CD14-positive monocyte (primary cell): ENCODE measurements at places on chromosomes 4 and X.
A peak's percentile ranks its signal among the peaks of the same experiment; 100 is the strongest.

GRCh38 chr4:128060121-128060698 lies 902 bp upstream of the LARP1B start:
- DNase-seq = no peak

DNA sequence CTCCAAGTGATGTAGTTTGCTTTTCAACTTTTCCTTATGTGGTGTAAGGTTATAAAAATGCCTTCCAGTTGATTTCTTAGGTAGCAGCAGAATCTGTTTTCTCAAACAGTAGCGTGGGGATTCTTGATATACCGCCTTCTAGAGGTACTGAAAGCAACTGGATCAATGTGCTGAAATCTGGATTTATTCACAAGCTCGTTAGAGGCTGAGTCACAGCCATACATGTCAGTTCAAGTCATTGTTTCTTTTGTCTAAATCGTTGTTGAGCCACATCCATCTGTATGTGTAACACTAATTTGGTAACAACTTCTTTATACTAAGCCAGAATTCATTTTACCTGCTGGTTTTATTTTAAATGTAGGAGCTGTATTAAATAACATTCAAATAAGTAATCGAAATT lies 200.0 kb upstream of the MAD2L1 start:
- DNase-seq = no peak

- no peak for DNase-seq
These were observed 349.5 kb downstream of the HS3ST1 start for GRCh38 chr4:11079171-11079570.

DNA sequence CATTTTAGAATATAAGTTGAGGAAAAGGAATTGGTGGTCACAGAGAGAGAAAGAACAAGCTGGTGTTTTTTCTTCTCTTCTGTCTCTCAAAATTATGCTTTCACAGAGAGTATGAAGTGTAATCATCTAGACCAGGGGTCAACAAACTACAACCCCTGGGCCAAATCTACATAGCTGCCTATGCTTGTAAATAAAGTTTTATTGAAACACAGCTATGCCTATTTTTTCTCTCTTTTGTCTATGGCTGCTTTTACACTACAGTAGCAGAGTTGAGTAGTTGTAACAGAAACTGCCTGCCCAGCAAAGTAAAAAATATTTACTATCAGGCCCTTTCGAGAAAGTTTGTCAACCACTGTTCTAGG lies 6.7 kb upstream of the FAM9C start:
- no peak for DNase-seq

- no peak for DNase-seq
These were observed 2.4 kb downstream of the PKD2 start for GRCh38 chr4:88009871-88010270.

GRCh38 chr4:112748352-112748878 lies 111.5 kb downstream of the LARP7 start:
- no peak for DNase-seq

DNA sequence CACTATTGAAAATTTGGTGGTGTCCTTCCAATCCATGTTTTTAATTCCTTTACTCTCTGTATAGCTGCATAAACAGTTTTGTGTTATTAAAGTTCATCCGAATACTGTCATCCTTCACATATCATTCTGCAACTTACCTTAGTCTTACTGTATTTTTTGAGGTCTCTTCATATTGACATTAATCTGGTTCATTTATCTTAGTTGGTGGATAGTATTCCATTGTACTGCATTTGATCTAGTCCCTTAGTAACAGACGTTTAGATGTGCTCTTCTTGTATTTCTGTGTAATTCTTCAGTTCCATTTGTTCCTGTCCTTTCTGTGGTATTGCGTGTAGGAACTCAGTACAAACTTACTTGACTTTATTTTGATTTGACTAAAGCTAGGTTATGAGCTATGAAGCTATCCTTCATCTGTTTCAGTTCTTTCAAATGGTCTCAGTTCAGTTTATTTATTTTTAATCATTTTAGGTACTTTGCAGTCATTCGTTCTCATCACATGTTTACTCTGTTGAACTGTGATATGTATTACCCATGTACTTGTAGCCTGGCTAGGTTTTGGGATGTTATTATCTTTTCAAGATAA lies 41.3 kb downstream of the RAPGEF2 start:
- no peak for DNase-seq

DNA sequence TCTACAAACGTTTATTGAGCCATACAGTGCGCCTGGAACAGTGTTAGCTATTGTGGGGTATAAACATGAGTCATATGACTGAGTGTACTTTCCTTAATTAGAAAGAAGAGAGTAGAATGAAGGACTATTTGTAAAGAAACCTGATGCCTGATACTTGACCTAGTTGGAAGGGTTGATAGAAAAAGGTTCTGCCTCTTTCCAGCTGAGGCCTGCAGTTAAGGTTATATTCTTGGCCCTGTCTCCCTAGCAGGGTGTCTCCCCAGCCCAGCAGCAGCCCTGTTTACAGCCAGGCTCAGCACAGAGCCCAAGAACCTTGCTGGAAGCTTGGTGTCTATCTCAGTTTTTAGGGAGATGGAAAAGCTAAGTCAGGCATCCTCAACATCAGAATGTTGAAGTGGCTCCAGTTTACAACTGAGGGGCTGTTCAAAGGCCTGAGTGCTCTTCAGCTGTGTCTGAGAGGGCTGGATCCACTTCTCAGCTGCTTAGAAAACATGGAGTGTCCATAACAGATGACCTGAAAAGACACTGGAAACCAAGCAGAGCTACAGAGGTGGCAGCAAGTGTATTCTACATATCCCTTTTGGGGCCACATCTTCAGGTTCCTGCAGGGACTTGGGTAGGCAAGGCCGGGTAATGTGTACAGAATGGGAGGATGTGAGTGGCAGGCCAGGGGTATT lies 21.6 kb downstream of the NYX start:
- DNase-seq = no peak

DNA sequence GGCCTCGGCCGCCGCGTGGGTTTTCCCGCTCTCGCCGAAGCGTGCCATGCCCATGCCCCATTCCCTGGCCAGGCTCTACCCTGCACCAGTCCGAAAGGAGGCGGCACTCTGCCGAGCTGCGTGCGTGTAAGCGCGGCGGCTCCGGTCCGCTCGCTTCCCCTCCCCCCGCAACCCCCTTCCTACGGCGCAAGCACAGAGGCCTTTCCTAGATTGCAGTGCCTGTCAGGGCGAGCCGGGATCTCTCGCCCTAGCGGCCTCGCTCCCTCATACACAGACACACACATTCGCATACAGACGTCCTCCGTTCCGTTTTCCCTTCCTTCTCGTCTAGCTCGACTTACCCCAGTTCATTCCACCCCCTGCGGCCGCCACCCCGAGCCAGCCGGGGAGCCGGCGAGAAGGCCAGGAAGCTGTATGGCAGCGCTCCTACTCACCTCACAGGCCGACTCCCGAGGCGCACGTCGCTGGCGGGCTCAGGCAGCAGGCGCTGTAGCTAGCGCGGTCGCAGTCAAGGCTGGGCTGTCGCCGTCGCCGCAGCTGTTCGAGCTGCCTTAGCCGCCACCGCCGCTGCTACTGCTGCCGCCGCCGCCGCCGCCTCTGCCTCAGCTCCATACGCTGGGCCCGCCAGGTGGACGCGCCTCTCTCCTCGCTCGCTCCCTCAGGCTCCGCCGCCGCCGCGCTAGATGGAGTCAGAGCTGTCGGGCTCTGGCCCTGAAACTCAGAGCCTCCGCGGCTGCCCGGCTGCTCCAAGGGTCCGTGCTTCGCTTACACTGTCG lies 615 bp downstream of the NEXMIF start:
- no peak for DNase-seq

- no peak for DNase-seq
These were observed 61.9 kb upstream of the IRF2 start for GRCh38 chr4:184536065-184536880.

DNA sequence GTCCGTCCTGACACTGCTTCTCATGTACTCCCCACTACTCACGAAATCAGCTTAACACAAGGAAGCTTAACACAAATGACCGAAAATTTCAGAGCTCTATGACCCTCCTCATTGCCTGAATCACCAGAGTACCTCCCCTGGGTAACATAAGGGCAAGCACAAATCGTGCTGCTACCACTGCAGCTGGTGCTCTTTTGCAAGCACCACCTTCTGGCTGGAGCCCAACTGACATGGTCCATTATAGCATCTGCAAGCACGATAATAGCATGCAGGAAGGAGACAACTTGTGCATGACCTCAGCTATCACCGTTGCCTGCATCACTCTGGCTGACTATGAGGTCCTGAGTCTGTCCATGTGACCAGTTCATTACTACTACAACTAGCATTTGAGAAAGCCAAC lies 308.0 kb downstream of the TEX13C start:
- no peak for DNase-seq

GRCh38 chr4:16597845-16598596 lies 300.4 kb downstream of the LDB2 start:
- DNase-seq = no peak

GRCh38 chr4:107255114-107255513 lies 219.0 kb upstream of the DKK2 start:
- DNase-seq = no peak

DNA sequence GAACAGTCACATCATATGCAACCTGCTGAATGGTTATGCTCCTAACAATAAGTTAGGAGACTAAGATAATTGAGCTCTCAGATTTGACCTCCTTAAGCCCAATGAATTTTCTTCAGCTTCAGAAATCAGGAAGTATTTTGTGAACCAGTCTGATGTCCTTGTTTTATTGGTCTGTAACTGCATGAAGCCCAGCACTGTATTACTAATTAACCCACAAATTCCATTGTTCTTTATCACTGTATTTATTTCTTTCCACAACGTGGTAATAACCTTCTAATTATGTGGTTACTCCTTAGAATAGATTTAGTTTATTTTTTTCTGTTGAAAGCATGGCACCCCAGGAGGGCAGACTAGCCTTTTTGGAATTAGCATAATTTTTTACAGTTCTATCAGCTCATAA lies 3.9 kb upstream of the MFAP3L start:
- DNase-seq = no peak

DNA sequence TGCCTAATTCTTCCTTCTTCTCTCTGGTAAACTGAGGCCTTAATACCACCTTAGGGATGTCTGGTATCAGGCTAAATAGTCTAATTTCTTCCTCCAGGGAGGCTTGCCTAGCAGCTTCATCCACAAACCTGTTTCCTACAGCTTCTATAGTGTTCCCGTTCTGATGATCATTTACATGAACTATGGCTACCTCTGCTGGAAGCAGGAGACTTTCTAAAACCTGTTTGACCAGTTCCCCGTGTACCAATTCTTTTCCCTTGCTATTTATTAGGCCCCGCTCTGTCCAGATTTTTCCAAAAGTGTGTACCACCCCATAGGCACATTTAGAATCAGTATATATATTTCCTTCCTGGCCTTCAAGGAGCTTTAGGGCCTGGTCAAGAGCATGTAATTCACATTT lies 5.8 kb upstream of the USP38 start:
- no peak for DNase-seq

DNA sequence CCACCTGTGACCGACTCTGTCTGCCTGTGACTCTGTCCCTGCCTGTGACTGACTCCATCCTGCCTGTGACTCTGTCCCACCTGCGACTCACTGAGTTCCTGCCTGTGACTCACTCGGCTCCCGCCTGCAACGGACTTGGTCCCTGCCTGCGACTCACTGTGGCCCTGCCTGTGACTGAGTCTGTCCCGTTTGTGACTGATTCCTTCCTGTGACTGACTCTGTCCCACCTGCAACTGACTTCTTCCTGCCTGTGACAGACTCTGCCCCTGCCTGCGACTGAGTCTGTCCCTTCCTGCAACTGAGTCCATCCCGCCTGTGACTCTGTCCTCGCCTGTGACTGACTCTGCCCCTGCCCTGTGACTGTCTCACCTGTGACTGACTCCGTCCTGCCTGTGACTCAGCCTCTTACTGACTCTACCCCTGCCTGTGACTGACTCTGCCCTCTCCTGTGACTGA lies 9.6 kb upstream of the UVSSA start:
- peak; percentile 82 for DNase-seq

DNA sequence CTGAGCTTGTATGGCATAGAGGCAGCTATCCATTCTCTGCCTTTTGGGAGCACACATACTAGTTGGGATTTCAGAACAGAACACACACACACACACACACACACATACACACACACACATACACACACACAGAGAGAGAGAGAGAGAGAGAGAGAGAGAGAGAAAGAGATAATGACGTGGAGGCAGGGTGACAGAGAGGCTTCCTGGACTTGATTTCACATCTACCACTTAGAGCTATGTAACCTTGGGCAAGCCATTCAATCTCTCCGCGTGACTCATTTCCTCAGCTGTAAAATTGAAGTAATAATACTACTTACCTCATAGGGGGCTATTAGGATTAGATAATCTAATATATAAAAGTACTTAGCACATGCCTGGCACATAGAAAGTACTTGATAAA lies 12.3 kb upstream of the GRIA3 start:
- DNase-seq = no peak

- DNase-seq = no peak
These were observed 67.6 kb upstream of the TMEM150C start for GRCh38 chr4:82629238-82630000.

GRCh38 chrX:25646156-25646555 lies 492.0 kb upstream of the MAGEB18 start:
- DNase-seq = no peak

DNA sequence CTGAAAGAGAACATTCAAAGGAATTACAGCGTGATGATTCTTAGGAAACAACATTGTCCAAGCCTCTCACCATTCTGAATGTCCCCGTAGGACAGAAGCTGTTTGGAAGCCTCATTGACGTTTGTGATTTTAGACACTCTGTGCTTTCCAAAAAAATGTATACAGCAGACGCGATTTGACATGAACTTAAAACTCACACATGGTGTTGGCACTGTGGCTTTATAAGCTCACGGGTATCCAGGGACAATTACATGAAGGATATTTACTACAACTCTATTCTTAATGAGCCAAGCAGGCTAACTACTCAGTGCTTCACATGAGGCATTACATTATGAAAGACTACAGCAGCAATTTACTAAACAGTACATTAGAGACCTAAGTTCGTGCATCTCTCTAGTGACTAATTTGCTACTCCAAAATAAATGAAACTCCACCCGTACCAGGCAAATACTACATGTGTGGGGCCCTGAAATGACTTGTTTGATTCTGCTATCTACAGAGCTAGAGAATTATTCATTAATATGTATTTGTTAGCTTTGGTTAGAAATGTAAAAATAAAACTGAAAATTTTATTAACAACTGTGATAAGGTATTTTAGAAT lies 620.7 kb downstream of the SPRY1 start:
- no peak for DNase-seq

GRCh38 chr4:52748432-52748831 lies 2.8 kb downstream of the ERVMER34-1 start:
- DNase-seq = no peak

DNA sequence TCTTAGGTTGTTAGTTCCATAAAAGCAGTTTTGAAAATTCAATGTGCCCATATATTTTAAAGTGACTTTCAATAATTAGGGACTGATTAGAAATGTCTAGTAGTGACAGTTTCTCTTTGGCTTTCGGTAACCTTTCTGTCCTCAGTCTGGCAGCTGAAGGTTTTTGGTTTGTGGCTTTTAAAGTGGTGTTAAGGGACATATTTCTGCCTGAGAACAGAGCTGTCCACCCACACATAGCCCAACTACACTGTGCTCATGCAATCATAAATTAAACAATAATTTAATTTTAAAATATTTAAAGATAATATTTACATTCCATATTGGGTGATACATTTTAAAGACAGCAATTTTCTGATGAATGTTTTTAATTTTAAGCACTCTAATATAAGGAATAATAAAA lies 335.0 kb upstream of the TENM3 start:
- no peak for DNase-seq
